GM04503 (cell line): ENCODE measurements at places on chromosomes 2 and 18.

- DNase-seq, result no peak
Measured at GRCh38 chr2:64832936-64833335, 156.3 kb upstream of the SLC1A4 start.

- no peak for DNase-seq
Measured at GRCh38 chr18:35982409-35983114, 10.1 kb downstream of the RMP24 start.

- no peak for DNase-seq
Measured at GRCh38 chr18:32553174-32553573, 82.5 kb upstream of the GAREM1 start.

DNA sequence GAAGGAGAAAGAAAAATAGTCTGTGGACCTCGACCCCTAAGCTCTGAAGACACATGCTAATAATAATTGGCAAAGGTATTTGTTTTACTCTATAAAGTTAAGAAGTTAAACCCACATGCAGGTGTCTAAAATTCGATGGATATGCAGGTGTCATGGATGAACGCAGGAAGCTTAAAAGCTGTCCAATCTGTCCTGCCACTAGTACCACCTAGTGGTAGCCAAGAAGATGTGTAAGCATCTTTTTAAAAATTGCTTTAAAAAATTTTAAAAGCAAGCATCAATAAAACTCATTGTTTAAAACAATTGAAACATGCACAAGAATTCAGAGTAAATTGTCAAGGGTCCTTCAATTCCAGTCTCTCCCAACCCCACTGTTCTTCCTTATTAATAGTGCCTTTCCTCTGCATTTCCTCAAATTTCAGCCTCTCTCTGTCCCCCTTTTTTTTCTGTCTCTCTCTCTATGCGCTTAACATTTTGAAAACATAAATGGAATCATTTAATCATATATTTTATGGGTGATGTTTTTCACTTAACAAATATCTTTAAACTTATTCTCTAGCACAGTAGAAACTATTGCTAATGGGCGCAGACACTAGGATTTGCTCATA is 30.6 kb upstream of the PPP3R1 start:
- DNase-seq, result no peak

GRCh38 chr18:77647472-77647871 is 397.8 kb downstream of the GALR1 start:
- no peak for DNase-seq

GRCh38 chr2:200762127-200762526 is 49.6 kb upstream of the BZW1 start:
- no peak for DNase-seq

DNA sequence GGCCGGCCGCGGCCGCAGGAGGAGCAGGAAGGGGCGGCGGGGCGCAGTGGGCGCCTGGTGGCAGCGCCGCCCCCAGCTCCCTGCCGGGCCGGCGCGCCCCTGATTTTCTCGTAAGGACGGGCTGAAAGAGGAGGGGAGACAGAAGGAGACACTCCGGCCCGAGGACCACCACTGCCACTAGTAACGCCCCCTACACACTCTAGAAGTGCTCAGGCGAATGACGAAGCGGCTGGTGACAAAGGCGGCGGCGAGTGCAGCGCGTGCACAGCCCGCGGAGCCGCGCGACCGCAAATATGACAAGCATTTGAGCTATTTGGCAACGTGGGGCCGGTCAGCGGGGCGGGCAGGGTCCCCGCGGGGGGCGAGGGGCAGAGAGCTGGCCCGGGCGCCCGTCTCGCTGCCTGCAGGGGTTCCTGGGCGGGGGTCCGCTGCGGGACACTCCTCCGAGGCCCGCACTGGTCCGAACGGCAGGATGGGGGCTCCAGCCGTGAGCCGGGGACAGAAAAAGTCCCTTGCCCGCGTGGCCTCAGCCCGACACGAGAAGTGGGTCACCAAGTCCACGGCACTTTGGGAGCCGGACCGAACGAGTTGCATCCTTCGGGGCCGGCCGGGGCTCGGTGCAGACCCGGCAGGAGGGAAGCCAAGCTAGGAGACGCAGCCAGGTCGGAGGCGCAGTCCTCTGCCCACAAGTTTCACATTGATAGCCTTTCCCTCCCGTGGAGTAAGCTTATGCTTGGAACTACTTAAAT is 524 bp upstream of the SERTAD2 start:
- no peak for DNase-seq

DNA sequence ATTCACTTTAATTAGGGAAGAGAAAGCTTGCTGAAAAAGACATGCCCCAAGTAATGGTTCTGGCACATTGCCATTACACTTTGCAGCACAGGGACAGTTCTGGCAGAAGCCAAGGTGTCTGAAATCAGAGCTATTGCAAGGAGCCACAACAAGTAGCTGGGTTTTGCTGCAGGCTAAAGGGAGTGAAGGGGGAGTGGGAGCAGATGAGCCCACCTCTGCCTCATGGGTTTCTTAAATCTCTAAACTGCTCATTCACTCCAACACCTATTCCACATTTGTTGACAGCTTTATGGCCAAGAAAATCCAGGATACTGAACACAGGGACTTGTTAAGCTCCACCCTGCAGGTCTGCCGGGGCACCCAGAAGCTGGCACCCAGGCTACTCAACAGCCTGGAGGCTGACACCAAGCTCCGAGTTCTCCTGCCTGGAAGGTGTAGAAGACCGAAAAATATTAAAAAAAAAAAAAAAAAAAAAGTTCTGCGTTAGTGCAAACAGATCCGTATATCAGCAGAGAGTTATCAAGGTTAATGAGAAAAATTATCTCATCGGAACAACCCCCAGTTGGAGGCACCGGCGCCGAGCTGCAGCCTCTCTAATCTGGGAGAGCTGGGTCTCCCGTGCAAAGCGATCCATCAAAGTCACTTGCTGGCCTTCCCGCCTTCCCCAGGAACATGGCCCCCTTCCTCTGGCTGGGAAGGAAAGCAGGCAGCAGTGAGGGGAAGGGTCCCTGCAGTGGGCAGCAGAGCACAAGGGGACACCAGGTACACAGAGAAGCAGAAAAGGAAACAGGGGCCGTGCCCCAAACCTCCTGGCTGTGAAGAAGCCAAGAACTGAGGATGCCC is 123.7 kb downstream of the HNMT start:
- no peak for DNase-seq

DNA sequence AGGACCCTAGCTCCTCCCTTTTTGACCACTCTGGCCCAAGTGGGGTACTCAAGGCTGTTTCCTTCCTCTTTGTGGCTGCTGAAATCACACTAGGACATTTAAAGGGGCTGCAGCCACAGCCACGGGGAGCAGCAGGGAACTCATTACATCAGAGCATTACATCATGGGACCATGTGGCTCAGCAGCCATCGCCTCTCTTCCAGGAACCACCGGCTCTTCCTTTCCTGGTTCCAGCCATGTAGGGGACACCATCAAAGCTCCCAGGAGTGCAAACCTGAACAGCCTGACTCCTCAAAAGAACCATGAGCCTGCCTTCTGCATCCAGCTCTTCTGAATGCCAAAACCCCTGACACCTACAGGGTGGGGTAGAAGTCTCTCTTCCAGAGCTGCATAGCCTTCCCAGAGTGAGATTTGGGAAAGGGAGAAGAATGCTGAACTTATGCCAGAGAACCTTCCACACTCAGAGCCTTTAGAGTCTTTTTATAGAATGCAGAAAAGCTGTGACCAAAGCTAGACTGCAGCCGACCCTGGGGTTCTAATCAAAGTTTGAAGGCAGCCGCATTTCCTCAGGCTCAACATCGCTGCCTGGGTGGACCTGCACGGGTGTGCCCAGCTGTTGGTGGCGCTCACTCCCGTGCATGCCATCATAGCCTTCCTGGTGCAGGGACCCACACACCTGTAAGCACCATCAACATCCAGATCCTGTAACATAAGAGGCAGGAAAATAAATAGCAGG is 121.7 kb downstream of the KLHL29 start:
- no peak for DNase-seq

GRCh38 chr2:168666339-168666738 is 136.1 kb upstream of the NOSTRIN start:
- no peak for DNase-seq

DNA sequence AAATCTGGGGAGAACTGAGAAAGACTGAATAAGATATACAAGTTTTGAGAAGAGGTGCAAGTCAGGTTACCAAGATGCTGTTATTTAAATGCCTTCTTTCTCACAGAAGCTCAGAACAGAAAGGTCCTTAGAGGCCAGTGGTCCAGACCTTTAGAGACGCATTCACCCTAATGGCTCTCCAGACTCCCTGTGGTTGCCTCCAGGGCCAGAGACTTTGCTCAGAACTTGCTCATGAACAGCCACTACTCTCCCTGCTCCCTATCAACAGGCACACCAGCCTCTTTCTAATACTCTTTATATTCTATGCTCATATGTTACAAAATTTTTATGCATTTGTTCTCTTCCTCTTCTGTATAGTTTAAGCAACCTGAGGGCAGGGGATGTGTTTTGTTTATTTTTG is 349.0 kb upstream of the TNP1 start:
- DNase-seq, result no peak

DNA sequence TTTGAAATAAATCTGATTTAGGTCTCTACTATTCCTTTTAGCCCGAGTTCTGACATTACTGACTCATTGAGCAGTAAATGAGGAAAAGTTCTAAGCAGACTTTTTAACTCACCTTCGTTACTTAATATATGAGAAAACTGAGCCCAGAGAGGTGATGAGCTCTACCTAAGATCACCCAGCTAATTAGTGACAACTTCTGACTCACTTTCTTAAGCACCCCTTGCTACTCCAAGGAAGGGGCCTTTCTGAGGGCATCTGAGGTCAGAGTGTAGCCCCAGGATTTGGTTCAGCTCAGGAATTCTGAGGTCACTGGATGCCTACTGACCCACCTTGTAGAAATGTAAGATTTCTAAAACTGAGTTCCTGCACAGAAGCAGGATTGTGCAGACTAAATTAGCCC is 102.2 kb upstream of the FZD5 start:
- DNase-seq, result no peak

DNA sequence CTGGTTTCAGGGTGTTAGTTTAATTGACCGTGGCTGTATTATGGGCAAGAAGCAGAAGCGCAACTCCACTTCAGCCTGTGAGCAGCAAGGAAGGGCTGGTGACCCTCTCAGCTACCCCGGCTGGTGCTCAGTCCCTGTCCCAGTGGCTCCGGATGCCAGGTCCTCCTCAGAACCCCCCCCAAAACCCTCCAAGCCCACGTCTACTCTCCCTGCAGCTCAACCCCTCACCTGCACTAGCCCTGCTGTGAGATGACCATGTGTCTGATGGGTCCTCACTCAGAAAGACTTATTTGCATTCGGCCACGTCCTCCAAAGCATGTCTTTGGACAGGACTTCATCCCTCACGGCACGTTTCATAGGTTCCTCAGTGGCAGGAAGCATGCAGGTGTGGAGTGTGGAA is 119.7 kb upstream of the ALKAL2 start:
- DNase-seq, result no peak

- DNase-seq, result no peak
Measured at GRCh38 chr18:72985686-72986085, 117.9 kb upstream of the NETO1 start.

DNA sequence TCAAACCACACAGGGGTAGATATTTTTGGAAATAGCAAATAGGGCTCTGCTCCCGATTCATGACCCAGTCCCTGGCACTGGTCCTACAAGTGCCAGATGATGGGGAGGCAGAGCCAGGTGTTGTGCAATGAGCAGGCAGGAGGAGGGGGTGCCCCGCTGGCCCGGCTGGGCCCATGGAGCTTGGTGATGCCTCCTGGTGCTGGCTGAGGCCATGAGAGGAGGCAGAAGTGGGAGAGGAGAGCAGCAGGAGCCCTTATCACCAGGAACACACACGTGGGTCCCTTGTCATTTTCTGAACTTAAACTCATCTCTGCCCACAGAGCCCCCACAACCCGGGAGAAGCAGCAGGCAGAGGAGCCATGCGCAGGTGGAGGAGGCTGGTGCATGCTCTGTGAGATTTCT is 90.5 kb upstream of the MAPK4 start:
- no peak for DNase-seq
